Vagina (tissue), 2 donors: ENCODE measurements at places on chromosomes 4 and X.

DNA sequence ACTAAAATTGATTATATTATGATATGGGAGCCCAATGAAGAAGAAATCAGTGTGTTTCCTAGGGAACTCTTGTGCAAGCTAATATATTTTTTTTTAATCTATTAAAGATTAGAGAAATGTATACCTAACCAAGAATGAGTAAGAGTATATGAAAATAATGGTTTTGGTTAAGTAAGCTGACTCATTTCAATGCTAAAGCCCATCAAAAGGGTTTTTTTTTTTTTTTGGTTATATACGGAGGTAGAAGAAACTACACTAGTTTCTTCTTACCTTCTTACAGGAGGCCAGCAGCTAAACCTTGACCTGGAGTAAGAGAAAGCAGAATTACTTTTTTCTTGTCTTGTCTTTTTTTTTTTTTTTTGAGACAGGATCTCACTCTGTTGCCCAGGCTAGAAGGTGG is 27.5 kb downstream of the RUFY3 start:
- DNase-seq: no peak

GRCh38 chr4:166003811-166004210 is 130.8 kb downstream of the TLL1 start:
- DNase-seq: no peak

DNA sequence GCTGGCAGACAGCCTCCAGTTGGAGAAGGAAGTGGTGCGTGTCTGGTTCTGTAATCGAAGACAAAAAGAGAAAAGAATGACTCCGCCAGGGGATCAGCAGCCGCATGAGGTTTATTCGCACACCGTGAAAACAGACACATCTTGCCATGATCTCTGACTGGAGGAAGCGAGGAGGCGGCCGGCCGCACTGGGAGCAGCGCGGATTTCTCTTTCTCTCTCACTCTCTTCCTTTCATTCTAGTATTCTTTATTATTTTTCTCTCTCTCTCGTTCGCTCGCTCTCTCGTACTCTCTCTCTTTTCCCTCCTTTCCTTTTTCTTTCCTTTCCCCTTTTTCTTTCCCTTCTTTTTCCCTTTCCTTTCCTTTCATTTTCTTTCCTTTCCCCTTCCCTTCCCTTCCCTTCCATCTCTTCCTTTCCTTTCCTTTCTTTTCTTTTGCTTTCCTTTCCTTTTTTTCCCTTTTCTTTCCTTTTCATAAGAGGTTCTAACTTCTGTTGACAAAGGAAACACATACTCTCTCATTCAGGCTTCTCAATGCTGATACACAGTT is 1.2 kb downstream of the POU3F4 start:
- no peak for DNase-seq

- no peak for DNase-seq
These were observed 27.3 kb downstream of the CXorf58 start for GRCh38 chrX:23935106-23935505.

GRCh38 chr4:55036405-55036804 is 89.0 kb downstream of the KDR start:
- DNase-seq: no peak

- no peak for DNase-seq
These were observed 4.1 kb upstream of the SCRG1 start for GRCh38 chr4:173403051-173403450.
